Progenitor cell of endocrine pancreas (in vitro differentiated cells): ENCODE measurements at places on chromosomes 4 and X.

GRCh38 chr4:53960843-53961242, 103.6 kb downstream of the CHIC2 start:
- DNase-seq, result no peak

DNA sequence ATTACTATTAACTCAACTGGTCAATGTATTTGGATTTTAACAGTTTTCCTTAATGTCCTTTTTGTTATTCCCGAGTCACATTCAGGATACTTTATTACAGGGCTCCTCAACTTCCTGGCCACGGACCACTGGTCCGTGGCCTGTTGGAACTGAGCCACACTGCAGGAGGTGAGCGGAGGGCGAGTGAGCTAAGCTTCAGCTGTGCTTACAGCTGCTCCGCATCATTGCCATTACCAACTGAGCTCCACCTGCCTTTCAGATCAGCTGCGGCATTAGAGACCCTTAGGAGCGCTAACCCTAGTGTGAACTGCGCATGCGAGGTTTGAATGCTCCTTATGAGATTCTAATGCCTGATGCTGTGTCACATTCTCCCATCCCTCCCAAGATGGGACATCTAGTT, 591.7 kb downstream of the CCSER1 start:
- DNase-seq, result no peak

GRCh38 chrX:153578200-153578835, 20.6 kb downstream of the CCNQ start:
- DNase-seq, result no peak

GRCh38 chr4:175450446-175450845, 361.6 kb downstream of the GPM6A start:
- DNase-seq, result no peak

DNA sequence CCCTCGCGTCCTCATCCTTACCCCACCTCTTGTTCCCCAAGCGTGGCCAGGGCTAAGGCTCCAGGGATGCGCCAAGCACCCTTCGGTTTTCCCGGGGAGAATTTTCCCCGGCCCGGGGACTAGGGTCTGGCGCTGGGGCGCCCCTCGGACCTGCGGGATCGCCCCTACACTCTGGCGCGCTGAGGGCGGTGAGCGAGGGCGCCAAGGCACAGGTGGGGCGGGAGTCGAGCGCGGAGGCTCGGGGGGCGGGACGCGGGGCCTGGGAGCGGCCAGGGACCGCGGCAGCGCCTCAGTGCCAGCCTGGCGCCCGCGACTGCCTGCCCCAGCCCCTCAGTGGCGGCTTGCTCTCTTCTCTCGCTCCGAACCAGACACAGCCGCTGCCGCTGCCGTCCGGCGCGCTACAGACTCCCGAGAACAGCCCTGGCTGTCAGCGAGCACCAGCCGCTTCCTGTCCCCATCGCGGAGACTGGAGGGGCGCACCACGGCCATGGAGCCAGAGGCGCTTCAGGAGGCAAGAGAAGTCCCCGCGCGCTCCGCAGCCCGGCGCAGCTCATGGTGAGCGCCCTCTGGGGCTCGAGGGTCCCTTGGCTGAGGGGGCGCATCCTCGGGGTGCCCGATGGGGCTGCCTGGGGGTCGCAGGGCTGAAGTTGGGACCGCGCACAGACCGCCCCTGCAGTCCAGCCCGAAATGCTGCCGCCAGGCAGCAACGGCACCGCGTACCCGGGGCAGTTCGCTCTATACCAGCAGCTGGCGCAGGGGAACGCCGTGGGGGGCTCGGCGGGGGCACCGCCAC, at the start of gene DRD5:
Gene DRD5, plus strand, starts transcription at position 292 of the 793 bp plus-strand sequence. Its CDS starts 396 bp downstream, at position 688.
- DNase-seq, result no peak

- DNase-seq, result no peak
Observed at GRCh38 chr4:76486588-76487276, 51.7 kb downstream of the SHROOM3 start.

DNA sequence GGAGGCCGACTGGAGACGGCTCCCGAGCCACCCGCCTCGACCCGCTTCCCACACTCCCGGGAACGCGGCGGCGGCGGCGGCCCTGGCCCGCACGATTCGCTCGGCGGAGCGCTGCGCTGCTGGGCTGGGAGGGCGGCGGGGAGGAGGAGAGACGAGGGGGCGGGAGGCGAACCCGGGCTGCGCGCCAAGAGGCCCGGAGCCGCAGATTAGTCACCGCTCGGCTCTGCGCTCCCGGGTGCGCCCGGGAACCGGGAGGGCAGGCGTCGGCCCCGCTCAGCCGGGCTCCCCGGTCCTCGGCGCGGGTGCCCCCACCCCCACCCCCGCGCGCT, 11.2 kb upstream of the BCOR start:
- DNase-seq, result peak; percentile 32

- DNase-seq, result no peak
Observed at GRCh38 chr4:184270808-184271413, 53.2 kb upstream of the ENPP6 start.

- DNase-seq, result no peak
Observed at GRCh38 chr4:2911868-2912267, 51.3 kb downstream of the NOP14 start.

- no peak for DNase-seq
Observed at GRCh38 chrX:112512509-112512908, 167.2 kb downstream of the LHFPL1 start.

DNA sequence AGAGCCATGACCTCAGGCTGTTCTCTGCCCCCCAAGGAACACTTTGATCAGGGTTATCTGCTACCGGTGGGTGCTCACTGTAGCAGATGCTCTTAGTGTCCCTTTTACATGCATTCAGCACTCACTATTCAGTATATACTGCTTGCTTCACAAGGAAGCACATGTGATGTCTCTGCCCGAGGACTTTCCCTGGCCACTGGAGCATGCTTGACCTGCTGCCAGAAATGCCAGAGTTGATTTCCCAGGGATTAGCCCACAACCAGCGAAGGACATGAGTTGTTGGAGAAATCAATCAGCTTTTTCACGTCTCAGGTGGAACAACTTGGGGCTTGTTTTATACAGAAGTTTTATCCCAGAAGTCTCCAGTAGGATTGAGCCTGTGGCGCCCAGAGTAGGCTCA, 51.2 kb upstream of the RPS6KA3 start:
- no peak for DNase-seq

DNA sequence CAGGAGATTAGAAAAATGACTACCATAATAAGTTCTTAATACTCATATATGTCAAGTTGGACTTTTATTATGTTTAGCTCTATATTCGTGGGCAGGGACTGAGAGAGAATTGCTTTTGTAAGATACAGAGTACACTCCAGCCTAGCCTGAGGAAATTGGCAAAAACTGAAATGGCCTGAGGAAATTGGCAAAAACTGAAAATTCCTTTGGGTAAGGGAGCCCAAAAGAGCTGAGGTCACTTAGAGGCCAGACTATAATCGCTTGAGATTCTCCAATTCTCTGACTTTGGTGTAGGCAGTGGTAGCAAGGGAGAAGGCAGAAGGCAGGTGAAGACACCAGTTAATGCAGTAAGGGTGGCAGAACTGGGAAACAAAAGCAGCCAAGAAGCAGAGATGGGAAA, 124.5 kb upstream of the HCCS start:
- DNase-seq, result no peak

- DNase-seq, result no peak
Observed at GRCh38 chrX:111504941-111505340, 6.5 kb upstream of the SERTM2 start.

GRCh38 chrX:15674841-15675489, 10.4 kb upstream of the CLTRN start:
- DNase-seq, result peak; percentile 60

GRCh38 chr4:84378983-84379382, 120.1 kb downstream of the NKX6-1 start:
- no peak for DNase-seq

DNA sequence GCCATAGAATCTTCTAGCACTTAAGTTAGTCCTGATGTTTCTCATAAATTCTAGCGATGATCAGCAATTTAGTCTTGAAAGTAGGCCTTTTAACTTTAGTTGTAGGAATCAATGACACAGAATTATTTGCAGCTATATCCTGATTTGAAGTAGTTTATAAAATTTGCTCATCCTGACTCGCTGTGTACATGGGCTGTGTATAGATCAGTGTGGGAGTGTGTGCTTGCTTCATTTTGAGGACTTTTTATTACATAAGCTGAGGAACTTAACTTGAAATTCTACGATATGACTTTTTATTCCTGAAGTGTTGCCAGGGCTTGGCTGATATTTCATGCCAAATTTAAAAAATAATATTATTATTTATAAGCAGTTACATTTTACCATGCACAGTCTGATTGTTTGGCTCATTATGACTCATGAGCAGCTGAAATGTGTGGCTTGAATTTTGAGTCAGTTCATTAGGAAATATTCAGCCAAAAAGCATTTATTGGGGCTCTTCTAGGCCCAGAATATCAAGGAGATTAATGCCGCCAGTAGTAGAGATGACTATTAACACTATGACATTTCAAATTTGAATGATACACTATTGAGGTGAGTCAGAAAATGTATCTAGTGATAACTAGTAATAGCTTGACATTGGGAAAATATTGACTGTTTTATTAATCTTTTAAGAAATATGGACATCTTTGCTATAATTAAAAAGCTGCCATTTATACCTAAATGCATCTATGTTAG, 128.9 kb upstream of the LIMCH1 start:
- no peak for DNase-seq

DNA sequence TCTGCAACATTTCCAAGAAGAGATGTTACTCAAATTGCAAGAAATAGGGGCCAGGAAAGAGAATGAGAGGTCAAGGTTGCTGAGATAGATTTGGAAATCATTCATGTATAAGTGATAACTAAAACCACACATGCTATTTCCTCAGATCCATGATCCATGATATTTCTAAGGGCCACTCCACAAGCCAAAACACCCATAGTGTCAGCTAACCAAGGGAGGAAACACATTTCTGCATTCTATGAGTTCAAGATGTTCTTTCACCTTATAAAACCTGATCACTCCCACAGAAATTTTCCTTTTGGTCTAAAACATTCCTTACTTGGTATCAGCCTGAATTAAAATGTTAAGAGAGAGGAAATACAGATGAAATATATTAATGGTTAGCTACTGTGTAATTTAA, 47.2 kb downstream of the TBCK start:
- no peak for DNase-seq

- no peak for DNase-seq
Observed at GRCh38 chr4:87076690-87077358, 142.0 kb downstream of the AFF1 start.

GRCh38 chrX:29012867-29013266, 425.6 kb downstream of the IL1RAPL1 start:
- no peak for DNase-seq

DNA sequence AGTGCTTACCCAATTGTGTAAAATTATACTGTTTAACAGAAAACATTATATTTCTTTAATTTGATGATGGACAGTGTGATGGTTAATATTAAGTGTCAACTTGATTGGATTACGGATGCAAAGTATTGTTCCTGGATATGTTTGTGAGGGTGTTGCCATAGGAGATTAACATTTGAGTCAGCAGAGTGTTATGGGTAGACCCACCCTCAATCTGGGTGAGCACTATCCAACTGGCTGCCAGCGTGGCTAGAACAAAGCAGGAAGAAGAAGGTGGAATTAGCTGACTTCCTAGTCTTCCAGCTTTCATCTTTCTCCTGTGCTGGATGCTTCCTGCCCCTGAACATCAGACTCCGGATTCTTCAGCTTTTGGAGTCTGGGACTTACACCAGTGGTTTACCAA, 42.1 kb downstream of the HS6ST2 start:
- DNase-seq, result no peak

DNA sequence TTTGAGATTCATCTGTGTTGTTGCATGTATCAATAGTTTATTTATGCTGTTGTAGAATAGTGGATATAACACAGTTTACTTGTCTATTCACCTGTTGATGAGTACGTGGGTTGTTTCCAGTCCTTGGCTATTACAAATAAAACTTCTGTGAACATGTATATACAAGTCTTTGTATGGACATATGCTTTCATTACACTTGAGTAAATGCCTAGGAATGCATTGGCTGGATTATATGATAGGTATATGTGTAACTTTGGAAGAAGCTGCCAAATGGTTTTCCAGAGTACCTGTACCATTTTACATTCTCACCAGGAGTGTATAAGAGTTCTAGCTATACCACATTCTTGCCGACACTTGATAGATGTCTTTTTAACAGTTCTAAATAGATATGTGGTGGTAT, 16.5 kb downstream of the ART3 start:
- no peak for DNase-seq

- DNase-seq, result no peak
Observed at GRCh38 chr4:48081196-48081595, 52.9 kb downstream of the TXK start.

- no peak for DNase-seq
Observed at GRCh38 chrX:153499341-153499740, 4.6 kb downstream of the BGN start.

- no peak for DNase-seq
Observed at GRCh38 chrX:10146346-10146745, 10.4 kb upstream of the CLCN4 start.
